Testis (tissue), 5 donors: ENCODE measurements at places on chromosomes 3 and 15. TPM values are rescaled to one million over a fixed set of nuclear protein-coding genes. Genes with fewer than 3 reads are reported as not detected.

The RABL3 gene
- total RNA-seq: 11.3 TPM

The LRRIQ4 gene
- 0.68 TPM for total RNA-seq

The GP9 gene
- 1.7 TPM for total RNA-seq

The PPP1R2 gene
- 129 TPM for total RNA-seq

The FMN1 gene
- total RNA-seq: 53.7 TPM

DNA sequence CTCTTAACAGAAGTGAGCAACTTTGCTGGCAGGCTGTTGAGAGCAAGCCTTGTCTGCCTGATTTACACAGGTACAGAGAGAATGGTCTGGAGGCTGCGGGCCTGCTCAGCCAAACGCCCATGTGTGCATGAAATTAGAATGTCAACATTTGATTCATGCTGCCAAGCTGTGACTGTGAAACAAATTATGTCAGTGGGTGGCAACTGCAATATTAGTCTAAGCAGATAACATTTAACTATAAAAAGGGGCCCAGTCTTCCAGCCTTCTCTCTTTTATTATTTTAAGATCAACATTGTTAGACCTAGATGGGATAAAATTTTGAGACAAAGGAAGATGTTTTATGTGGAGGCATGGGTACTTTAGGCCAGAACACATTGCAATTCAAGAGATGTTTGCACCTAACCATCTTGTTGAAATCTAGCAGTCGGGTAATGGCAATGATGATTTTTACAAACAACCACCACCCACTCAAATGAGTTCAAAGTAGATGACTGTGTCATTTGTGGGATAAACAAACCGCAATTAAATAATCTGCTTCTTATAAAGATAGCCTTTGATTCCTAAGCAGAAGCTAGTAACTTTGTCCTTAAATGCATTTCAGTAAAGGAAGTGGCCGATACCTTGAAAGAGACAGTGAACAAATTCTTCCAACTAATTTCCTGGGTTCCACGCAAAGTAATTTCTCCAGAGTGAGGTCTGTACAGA is 70.2 kb downstream of the FOXB1 start:
- no peaks in the 10 kb centered on the region for H3K36me3 ChIP-seq
- H3K27me3 ChIP-seq: no peaks in the 10 kb centered on the region
- H3K4me3 ChIP-seq: no peak overlapping the region
- no peaks in the 10 kb centered on the region for H3K4me1 ChIP-seq
- no peak overlapping the region for H3K27ac ChIP-seq

GRCh38 chr15:31364301-31365031 is 37.8 kb downstream of the KLF13 start:
- peaks cover 91% of the 10 kb centered on the region for H3K4me1 ChIP-seq
- H3K4me3 ChIP-seq: no peak overlapping the region
- H3K27me3 ChIP-seq: no peaks in the 10 kb centered on the region
- H3K36me3 ChIP-seq: no peaks in the 10 kb centered on the region
- H3K27ac ChIP-seq: peak overlapping the region; percentile 94

DNA sequence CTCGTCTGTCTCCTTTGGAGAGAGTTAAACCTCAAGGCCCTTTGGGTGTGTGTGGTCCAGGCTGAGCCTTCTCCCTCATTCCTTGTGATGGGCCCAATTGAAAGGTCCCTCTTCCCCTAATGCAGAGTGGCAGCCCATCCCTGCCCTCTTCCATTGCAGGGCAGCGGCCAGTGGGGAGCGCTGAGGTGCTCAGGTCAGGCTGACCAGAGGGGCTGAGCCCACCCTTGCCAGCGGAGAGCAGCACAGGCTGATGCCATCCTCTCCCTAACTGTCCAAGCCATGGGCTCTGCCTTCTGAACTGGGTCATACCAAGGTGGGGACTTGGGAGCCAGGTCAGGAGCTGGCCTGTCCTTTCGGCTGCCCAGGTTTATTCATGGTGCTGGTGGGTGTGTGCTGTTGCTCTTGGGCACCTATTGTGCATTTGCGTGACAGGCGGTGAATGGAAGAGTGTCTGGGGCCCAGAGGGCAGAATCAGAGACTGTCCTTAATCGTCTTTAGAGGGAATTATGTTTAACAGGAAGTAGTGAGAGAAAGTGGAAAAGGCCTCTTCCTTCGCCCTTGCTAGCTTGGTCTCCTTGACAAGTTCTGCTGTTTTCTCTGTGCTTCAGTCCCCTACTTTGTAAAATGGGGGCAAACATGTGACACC is 96.9 kb downstream of the VGLL4 start:
- H3K4me3 ChIP-seq: no peak overlapping the region
- H3K4me1 ChIP-seq: peaks cover 21% of the 10 kb centered on the region
- no peaks in the 10 kb centered on the region for H3K27me3 ChIP-seq
- no peak for DNase-seq

DNA sequence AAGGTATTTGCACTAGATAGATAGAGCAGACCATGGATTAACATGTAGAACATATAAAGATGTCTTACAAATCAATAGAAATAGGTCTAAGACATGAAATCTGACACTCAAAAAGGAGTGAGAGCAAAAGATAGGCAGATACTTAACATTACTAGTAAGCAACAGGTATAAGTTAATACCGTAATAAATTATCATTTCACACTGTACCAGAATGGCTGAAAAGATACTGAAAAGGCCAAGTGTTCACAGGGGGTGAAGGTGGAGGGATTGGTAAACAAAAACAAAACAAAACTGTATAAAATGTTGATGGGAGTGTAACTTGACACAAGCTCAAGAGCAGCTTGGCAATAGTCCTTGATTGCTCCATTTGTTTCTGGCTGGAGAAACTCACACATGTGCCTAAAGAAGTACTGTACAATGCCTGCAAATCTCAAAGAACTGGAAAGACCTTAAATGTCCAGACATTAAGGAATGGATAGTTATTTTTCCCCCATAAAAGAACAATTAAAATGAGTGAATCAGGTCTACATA is 3.5 kb downstream of the NSMCE3 start:
- H3K4me1 ChIP-seq: peaks cover 21% of the 10 kb centered on the region
- no peak for DNase-seq
- no peaks in the 10 kb centered on the region for H3K36me3 ChIP-seq
- no peak overlapping the region for H3K27ac ChIP-seq

- H3K4me1 ChIP-seq: peaks cover 37% of the 10 kb centered on the region
- no peak overlapping the region for H3K27ac ChIP-seq
- no peak overlapping the region for H3K4me3 ChIP-seq
- no peak for DNase-seq
- H3K27me3 ChIP-seq: no peaks in the 10 kb centered on the region
These were observed 120.8 kb upstream of the HACD2 start for GRCh38 chr3:123705488-123706285.

DNA sequence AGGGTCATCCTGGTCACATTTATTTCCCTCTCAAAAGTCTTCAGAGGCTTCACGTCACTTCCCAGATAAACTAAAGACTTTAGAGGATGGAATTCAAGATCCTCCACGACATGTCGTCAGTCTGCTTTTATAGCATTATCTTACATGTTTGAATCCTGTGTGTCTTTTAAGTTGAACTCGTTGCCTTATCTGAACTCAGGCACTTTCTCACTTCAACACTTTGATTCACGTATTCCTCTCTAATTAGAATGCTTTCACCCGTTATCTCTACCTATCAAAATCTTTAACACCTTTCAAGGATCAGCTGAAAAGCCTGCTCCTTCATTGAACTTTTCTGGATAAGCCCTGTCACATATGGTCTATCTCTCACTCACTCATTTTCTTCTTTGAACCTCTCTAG is 97.1 kb downstream of the MAP2K5 start:
- no peak for DNase-seq
- no peak overlapping the region for H3K27ac ChIP-seq
- H3K36me3 ChIP-seq: no peaks in the 10 kb centered on the region
- H3K27me3 ChIP-seq: no peaks in the 10 kb centered on the region
- no peaks in the 10 kb centered on the region for H3K4me1 ChIP-seq

GRCh38 chr3:152356870-152357276 is 88.1 kb downstream of the MBNL1 start:
- DNase-seq: no peak
- H3K36me3 ChIP-seq: no peaks in the 10 kb centered on the region
- H3K27ac ChIP-seq: no peak overlapping the region

GRCh38 chr3:11566916-11567315 is 76.8 kb downstream of the VGLL4 start:
- no peak for DNase-seq
- no peaks in the 10 kb centered on the region for H3K36me3 ChIP-seq
- no peak overlapping the region for H3K4me3 ChIP-seq
- H3K27ac ChIP-seq: peak overlapping the region; percentile 74
- peaks cover 21% of the 10 kb centered on the region for H3K4me1 ChIP-seq

DNA sequence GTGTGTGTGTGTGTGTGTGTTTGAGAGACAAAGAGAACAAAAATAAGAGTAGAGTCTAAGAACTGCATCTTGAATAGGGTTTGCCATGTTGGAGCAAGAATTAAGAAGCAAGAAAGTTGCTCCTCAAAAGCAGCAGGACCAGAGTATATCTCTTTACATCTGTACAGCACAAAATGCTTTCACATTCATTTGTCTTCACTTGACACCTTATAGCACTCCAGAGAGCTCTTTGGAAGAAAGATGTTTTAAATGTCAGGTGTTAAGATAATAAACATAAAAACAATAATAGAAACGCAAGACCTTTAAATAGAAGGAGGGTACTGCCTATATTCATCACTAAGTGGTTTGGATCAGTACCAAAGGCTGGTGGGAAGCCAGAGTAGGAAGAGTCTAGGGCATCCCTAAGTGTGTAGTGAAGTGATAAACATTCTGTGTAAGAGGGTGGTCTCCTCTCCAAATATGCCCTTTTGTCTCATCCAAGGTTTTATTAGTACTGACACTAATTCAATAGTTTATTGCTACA is 19.1 kb upstream of the LSAMP start:
- DNase-seq: no peak
- H3K36me3 ChIP-seq: no peaks in the 10 kb centered on the region
- no peak overlapping the region for H3K4me3 ChIP-seq
- no peak overlapping the region for H3K27ac ChIP-seq

DNA sequence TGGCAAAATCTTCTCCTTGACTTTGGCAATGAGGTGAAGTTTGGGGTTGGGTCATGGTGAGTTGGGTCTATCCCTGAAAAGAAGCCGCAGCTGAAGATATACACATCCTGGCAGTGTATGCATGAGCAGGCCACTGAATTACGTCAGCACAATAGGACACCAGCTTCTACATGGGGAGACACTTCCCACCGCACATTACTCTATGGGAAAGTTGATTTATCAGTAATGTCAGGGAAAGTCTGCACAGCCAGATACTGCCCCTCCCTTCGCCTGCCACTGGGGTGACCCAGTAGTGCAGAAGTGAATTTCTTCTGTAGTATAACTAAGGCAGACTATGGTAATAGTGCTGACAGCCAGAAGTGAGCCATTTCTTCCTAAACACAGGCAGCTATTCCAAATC is 245.0 kb downstream of the NTRK3 start:
- no peak for DNase-seq
- no peaks in the 10 kb centered on the region for H3K4me1 ChIP-seq
- no peaks in the 10 kb centered on the region for H3K27me3 ChIP-seq

DNA sequence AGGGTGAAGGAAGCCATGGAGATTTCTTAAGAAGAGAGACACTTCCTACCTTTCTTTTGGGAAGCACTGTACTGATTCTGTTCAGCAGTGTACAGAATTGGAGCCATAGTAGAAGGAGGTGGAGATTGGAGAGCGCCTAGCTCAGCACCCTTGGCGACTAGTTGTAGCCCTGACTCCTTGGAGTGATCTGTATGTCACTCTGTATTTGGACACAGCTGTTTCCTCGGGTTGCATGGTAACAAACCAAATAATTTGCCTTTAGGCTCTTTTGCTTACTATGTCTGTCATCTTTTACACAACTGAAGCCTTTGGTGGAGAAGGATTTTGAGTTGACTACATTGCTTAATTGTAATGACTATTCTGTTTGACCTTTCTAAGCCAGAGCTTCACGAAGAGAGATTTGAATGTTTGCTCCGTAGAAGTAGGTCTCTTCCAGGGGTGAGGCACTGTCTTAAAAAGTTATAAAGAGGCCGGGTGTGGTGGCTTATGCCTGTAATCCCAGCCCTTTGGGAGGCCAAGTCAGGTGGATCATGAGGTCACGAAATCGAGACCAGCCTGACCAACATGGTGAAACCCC is 77.1 kb downstream of the AKAP13 start:
- no peak overlapping the region for H3K27ac ChIP-seq
- no peaks in the 10 kb centered on the region for H3K4me1 ChIP-seq
- no peak for DNase-seq
- H3K36me3 ChIP-seq: no peaks in the 10 kb centered on the region

GRCh38 chr15:36004891-36005490 is 459.0 kb upstream of the DPH6 start:
- H3K27me3 ChIP-seq: no peaks in the 10 kb centered on the region
- no peaks in the 10 kb centered on the region for H3K36me3 ChIP-seq
- H3K27ac ChIP-seq: no peak overlapping the region
- DNase-seq: no peak

- H3K4me3 ChIP-seq: peak overlapping the region; percentile 79
- peaks cover 9% of the 10 kb centered on the region for H3K4me1 ChIP-seq
- H3K27ac ChIP-seq: peak overlapping the region; percentile 94
- peak; percentile 57 for DNase-seq
- no peaks in the 10 kb centered on the region for H3K27me3 ChIP-seq
These were observed 975 bp upstream of the FOXP1 start for GRCh38 chr3:71584394-71585011.

DNA sequence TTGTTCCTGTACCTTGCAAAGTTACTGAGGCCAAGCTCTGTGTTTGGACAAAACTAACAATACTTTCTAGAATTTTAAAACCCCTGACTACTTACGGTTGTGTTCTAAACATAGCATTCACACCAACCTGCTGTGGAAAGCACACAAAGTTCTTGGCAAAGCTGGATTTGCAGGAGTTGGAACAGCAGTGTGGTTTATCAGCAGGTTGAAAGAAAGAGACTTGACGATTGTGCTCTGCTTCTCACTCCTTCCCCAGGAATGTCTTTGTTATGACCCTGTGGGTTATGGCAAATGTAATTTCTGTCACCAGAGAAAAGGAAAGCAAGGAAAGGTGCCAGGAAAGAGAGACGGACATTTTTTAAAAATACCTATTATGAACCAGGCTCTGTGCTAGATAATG is 165.5 kb upstream of the TGFBR2 start:
- H3K4me1 ChIP-seq: peaks cover 20% of the 10 kb centered on the region
- H3K27me3 ChIP-seq: no peaks in the 10 kb centered on the region
- no peak overlapping the region for H3K4me3 ChIP-seq
- no peaks in the 10 kb centered on the region for H3K36me3 ChIP-seq
- DNase-seq: peak; percentile 60
- H3K27ac ChIP-seq: peak overlapping the region; percentile 69

DNA sequence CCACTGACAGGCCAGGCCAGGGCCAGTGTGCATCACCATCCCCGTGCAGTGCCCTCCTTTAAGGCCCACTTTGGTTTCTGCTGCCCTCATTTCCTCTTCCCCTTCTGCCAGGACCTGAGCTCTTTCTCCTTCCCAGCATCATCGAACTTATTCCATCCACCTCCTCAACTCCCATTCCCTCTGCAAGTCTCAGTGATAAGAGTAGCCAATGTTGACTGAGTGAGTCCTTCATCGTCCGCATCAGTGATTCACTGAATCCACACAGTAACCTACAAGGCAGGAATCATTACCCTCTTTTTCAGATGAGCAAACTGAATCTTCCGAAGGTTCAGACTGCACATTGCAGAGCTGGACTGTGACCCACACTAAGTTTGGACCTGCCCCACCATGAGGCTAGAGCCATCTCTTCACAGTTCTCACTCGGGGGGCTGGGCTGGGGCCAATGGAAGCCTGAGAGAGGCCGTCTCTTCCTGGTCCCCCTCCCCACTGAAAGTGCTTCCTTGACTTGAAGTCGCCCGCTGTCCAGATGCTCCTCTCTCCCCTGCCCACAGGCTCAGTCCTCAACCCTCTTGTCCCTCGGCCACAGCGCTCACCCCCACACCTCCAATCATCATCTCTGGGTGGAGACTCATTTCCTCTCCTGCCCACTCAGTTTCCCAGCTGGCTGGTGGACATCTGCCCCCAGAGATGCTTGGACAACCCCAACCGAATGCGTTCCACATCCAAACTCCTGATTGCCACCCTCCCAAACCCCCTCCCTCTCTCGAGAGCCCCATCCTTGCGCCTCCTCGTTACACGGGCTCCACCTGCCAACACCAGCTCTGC is 15.2 kb upstream of the ANPEP start:
- no peaks in the 10 kb centered on the region for H3K36me3 ChIP-seq
- H3K4me3 ChIP-seq: no peak overlapping the region
- H3K27me3 ChIP-seq: no peaks in the 10 kb centered on the region
- no peak overlapping the region for H3K27ac ChIP-seq
